ENCODE measurements at places on chromosomes 2 and 18.

DNA sequence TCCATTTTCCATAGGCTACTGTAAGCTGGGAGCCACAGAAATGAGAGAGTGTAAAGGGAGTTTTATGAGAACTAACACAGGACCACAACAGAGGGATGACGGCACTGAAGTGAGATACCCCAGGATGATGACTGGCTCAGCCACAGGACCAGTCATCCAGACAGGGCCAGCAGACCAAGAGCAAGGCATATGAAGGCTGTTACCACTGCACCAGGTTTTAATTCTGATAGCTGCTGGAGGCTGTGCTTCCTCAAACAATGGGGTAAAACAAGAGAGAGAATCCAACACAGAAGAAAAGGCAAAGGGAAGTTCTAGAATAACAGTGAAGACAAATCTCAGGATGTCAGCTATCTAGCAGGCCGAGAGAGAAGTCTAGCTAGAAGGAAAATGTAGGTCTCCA lies 94.9 kb downstream of the BCL2 start:
- DNase-seq, result no peak

DNA sequence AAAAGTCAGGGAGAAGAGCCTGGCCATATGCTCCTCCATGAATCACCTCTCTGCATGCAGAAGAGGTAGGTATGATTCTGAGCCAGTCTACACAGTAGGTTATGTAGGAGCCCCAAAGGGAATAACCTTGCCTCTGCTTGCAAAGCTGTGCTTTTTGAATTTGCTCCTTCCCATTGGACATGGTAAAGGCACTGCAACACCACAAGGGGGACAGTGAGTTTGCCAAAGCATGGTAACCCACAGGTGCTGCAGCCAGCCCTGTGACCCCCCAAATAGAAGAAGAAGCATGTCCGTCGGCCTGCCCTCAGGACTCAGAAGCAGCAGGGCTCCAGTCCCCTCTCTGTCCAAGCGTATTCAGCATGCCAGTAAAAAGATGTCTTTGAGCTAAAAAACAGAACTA lies 51.0 kb upstream of the BCL2L11 start:
- no peak for DNase-seq

DNA sequence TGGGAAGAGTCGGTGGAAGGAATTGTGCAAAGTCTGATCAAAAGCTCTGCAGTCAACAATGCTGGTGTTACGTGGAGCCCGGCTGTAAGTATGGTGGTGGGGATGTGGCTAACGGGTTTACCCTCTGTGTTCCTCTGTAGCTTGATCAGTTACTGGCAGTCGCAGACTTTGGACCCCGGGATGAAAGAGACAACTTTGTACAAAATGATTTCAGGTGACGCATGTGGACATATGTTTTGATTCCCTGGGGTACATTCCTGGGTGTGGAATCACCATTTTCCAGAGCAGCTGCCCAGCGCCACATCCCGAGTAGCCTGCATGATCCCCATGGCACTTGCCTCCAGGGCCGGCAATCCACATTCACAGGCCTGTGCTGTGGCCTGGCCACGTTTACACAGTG lies 9.8 kb downstream of the RBFA start:
- DNase-seq, result no peak

DNA sequence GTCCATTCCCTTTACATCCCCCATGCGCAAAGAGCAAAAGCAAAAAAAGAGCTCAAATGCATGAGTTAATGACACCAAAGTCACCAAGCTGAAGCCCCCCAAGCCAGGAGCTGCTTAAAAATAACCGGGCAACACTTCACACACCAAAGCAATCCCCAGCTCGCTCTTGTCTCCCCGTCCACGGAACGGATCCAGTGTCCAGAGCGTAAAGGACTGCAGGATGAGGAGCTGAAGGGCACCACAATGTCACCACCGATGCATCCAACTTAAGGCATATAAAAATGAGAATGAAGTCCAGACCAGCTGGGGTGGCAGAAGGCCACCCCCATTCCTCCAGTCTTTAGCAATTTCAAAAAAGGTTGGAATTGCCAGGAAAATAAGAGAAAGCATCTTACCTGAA lies 8.7 kb downstream of the SMAD7 start:
- DNase-seq, result no peak

- no peak for DNase-seq
Observed at GRCh38 chr2:181614874-181615638, 41.8 kb downstream of the CERKL start.

- no peak for DNase-seq
Observed at GRCh38 chr2:108933691-108934117, 55.3 kb downstream of the EDAR start.

GRCh38 chr2:234804704-234805103 lies 147.1 kb upstream of the SH3BP4 start:
- no peak for DNase-seq

DNA sequence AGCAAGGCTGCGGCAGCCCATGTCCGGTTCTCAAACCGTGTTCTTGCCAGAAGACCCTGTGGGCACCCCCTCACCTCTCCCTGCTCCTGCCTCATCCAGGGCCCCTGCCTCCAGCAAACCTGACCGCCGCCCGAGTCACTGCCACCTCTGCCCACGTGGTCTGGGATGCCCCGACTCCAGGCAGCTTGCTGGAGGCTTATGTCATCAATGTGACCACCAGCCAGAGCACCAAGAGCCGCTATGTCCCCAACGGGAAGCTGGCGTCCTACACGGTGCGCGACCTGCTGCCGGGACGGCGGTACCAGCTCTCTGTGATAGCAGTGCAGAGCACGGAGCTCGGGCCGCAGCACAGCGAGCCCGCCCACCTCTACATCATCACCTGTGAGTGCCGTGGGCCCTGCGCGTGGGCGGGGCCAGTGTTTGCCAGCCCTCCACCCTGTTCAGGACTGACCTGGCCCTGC lies 32.2 kb downstream of the MTERF4 start:
- DNase-seq, result no peak

DNA sequence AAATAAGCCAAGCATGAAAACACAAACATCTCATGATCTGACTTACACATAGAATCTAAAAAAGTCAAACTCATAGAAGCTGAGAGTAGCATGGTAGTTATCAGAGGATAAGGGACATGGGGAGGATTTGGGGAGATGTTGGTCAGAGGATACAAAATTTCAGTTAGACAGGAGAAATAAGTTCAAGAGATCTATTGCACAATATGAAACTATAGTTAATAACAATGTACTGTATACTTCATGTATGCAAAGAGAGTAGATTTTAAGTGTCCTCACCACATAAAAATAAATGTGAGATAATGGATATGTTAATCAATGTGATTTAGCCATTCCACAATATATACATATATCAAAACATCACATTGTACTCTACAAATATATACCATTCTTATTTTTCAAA lies 10.0 kb upstream of the ASNSD1 start:
- no peak for DNase-seq

DNA sequence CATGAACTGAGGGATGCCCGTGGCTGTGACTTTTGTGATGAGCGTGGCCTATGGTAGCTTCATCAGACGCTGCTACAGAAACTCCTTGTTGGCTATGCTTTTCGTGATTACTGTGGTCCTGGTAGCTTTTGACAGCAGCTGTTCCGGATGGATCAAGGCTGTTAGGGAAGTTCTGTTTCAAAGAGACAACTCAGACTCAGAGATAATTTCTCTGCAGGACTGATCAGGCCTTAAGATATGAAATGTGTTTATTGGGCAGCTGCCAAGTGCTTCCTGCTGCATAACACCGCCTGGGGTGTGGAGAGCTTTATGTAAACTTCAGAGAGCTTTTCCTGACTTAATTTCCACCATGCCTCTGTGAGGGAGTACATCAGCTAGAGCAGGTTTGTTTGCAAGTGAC lies 243.8 kb downstream of the TSN start:
- no peak for DNase-seq

GRCh38 chr2:15892151-15892880 lies 48.0 kb upstream of the MYCN start:
- no peak for DNase-seq

DNA sequence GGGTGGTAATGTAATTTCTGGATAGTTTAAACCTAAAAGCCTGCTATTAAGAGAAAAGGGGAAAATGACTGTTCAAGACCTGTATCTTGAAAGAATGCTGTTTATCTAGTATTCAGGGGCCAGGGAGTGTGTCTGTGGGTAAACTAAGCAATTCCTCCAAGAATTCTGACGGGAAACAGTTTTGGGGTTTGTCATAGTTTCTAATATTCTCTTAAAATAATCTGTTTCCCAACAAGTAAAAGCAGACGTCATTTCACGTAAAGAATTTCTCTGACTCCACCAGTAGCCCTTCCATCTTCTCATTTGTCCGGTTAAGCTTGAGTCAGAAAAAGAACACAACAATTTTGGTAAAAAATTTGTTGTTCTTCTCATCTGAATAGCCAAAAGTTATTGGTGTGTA lies 232.1 kb upstream of the EPAS1 start:
- no peak for DNase-seq

DNA sequence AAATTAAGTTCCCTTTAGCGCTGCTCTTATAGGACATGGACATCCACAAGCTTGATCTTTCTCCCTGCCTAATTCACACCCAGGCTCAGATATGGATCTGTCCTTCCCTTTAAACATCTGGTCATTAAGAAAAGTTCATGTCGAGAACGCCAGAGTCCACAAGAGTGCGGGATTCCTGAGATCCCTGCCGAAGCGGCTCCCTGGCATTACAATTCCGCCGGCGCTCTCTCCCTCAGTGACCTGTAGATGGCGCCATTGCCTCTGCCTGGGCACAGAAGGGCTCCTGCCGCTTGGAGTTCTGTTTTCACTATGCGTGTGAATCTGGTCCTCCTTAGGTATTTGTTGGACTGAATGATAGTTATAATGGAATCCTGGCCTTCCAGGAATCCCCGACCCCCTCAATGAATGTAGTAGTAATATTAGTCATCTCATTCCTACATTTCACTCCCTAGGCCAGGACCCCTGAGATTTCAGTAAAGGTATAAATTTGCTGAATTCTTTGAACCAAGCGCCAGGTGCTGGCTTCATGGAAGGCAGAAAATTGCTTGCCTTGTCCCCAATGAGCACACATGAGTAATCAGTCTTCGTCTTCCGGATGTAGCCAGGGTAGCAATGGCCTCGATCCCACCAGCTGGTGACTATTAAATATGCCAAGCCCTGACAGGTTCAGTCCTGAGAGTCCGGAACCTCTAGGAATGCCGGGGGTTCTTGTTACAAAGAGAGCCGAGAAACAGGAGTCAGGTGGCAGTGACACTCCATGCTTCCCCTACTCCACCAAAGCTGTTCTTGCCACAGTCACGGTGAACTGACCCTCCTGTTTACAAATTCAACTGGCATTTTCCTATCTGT lies 26.4 kb upstream of the CD207 start:
- DNase-seq, result peak; percentile 64

DNA sequence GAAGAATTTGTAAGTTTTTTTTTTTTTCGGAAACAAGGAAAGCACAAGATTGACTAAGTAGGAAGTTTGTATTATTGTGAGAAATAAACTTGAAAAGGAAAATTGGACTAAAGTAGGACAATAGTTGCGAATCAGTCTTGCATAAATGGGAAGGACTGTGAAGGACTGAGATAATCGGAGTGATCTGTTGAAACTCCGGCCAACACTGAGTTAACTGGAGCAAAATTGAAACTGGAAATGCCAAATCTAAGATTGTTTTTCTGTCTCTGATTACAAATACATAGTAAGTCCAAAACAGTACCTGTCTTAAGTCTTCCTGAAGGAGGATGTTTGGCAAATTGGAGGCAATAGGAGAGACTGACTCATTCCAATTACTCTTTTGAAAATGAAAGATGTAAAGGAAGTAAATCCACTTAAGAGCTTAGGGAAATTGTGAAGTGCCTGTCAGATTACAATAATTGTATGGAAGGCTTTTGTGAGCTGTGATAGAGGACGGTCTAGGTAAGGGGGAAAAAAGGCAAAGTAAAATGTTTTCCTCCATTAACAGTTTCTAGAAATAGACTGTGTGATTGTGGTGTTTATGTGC lies 204.9 kb upstream of the CYRIA start:
- DNase-seq, result no peak

- no peak for DNase-seq
Observed at GRCh38 chr2:181224866-181225265, 232.3 kb upstream of the ITGA4 start.

GRCh38 chr2:25379535-25379934 lies 37.8 kb upstream of the DNMT3A start:
- DNase-seq, result no peak

- no peak for DNase-seq
Observed at GRCh38 chr18:48975120-48975816, 24.5 kb upstream of the SMAD7 start.

- no peak for DNase-seq
Observed at GRCh38 chr2:201344663-201345366, 12.3 kb downstream of the FLACC1 start.

DNA sequence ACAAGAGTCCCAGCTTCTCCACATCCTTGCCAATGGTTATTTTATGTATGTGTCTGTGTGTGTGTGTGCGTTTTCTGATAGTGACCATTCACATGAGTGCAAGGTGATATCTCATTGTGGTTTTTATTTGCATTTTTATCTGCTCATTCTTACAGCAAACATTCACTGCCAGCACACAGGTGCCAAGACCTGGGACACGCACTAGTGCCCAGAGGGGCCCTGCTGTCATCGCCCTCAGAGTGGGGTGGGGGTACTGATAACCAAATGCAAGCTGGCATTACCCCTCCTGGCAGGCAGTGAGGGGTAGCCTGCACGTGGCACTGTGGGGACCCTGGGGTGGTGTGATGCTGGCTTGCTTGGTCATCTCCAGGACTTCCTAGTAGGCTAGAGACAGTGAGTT lies 285.4 kb downstream of the LPIN1 start:
- no peak for DNase-seq

DNA sequence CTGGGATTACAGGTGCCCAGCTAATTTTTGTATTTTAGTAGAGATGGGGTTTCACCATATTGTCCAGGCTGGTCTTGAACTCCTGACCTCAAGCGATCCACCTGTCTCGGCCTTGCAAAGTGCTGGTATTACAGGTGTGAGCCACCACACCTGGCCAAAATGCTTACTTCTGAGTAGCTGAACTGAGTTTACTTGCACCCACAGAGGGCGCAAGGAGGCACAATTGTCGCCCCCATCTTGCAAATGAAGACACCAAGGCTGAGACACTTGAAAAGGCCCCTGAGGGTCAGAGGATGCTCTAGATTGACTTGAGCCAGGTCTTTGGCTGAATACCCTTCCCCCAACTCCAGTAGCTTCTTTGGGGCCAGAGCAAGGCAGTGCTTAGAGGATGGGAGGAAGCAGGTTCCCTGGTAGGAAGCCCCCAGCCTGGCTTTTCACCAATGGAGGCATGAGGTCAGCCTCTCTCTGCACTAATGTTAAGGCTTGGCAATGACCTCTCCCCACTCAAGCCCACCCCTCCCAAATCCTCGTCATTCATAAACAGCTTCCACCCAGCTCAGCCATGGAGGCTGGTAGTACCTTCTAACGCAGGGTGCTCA lies 14.5 kb upstream of the KIF1A start:
- DNase-seq, result no peak

- DNase-seq, result no peak
Observed at GRCh38 chr2:170420961-170421687, 243.2 kb downstream of the MYO3B start.
